ENCODE measurements at places on chromosomes 12 and 14.

DNA sequence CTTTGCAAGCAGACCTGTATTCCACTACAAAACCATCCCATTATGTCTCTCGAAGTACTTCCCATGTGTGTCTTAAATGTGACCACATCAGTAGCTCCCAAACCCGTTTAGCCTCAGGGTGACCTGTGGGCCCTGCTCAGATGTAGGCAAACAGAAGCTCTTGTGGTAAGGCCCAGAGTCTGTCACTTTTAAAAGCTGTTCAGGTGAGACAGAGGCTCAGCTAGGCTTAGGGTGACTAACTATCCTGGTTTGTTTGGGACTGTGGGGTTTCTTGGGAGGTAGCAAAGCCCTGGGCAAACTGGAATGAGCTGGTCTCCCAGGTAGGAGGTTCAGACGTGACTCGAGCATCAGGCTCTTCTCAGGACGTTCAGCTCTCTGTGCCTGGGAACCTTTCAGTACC, 64.5 kb upstream of the VASH1 start:
- no peak for DNase-seq

- DNase-seq: no peak
Observed at GRCh38 chr14:100115726-100116125, 43.7 kb downstream of the DEGS2 start.

- DNase-seq: no peak
Observed at GRCh38 chr14:66939409-66939808, 249.8 kb upstream of the GARIN2 start.

DNA sequence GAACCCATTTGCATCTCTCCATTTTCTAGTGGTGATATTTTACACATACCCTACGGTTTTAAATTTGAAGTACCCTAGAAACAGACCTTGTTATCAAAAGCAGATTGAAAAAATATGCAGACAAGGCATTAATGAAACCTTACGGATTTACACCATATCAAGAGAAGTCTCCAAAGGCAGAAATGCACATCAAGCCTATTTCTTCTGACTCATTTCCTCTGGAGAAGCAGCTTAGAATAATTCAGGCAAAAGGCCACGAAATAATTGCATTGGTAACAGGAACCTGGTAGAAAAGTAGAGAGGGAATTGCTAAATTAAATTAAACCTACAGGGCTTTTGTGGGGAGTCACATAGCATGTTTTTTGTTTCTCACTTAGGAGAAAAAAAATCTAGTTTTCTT, 34.7 kb downstream of the KICS2 start:
- no peak for DNase-seq

DNA sequence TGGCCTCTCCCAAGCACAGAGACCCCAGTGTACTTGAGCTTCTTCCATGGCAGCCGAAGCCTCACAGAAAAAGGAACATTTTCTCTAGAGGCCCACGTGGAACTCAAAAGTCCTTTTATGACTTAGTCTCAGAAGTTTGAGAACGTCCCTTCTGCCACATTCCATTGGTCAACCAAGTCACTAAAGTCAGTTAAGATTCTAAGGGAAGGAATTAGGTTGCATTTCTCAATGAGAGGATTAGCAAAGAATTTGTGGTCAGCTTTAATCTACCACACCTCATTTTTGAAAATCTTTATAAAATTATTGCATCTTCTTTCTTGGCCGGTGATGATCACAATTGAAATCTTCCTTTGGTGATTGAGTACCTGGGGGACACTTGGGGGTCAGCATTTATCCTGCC, 279.9 kb upstream of the TBX3 start:
- DNase-seq: no peak

- no peak for DNase-seq
Observed at GRCh38 chr14:24213866-24214662, 776 bp upstream of the CHMP4A start.

DNA sequence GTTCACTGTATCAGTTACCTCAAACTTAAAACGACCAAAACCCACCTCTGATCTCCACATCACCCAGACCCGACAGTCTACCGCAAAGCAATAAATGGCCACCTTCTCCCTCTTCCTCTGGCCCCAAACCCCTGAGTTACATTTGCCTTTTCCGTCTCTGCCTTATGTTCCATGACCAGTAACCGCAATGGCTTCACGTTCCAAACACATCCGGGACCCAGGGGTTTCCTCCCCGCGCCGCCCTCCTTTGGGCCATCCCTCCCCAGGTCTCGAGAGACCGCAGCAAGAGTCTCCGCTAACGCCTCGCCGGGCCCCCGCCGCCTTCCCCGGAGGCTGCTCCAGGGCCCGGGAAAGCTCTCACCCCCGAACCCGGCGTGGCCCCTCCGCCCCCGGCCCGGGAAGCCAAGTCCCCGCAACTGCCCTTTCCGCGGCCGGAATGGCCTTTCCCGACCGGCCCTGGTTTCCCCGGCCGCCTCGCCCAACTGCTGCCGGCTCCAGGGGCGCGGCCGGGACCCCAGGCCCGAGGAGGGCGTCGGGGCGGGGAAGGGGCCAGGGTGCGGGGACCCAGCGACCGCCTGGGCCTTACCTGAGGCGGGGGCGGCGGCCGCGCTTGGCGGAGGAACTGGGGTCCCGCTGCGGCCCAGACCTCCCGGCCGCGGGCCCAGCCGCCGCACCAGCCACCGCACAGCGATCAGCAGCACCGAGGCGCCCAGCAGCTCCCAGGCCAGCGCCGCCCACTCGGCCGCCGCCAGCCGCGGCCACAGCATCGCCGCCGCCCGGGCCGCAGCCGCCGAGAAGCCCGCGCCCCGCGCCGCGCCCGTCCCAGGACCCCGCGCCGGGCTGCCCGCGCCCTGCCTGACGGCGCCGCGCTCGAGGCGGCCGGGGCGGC, at the start of gene ANKLE2:
ANKLE2 (minus strand) TSS at position 801 of the 889 bp plus-strand sequence; CDS start at position 767, 34 bp downstream.
- DNase-seq: peak; percentile 31

DNA sequence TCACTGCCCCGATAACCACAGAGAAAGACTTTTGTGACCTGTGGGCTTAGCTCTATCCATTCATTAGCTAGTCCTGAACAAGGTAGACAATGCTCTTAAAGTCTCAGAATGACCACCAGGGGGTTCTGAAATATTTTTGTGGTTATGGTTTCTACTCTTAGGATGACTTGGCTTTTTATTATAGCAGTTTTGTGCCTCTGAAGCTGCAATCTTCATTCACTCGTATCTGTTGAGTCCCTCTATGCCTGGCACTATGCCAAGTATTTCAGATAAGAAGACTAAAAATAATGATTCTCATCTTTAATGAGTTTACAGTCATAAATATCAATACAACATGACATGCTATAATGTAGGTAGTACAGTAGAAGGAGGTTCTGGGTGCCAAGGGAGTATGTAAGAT, 130.8 kb upstream of the TRHDE start:
- no peak for DNase-seq

DNA sequence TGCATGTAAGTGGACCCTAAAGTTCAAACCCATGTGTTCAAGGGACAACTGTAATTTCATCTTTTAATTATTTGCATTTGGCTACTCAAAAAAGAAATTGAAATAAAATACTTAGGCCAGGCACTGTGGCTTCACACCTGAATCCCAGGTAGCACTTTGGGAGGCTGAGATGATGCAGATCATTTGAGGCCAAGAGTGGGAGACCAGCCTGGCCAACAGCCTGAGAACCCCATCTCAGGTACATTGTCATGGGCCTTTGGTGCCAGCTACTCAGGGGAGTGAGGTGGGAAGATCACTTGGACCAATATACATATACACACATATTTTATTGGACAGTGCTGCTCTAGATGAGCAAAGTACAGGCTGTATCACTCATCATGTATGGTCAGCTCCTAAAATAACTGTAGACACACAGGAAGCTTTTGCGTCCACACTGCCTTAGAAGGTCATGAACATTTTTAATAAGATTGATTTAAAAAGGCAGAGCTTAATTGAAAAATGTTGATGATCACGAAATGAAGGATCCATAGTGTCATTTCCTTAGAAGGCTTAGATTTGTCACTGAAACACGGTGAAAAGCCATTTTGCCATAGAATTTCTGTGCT, 2.5 kb upstream of the ZCCHC8 start:
- DNase-seq: no peak

- peak; percentile 19 for DNase-seq
Observed at GRCh38 chr14:101721951-101722661, 39.4 kb upstream of the PPP2R5C start.

Data from activated CD4-positive, CD25-positive, alpha-beta regulatory T cell (primary cell).